Activated CD8-positive, alpha-beta memory T cell treated with anti-CD3 and anti-CD28 coated beads for 36 hours (primary cell): ENCODE measurements at places on chromosomes 5 and 9. TPM values are rescaled to one million over a fixed set of nuclear protein-coding genes. Genes with fewer than 3 reads are reported as not detected.

CREB3 gene
- 32.0 TPM for total RNA-seq

GRPEL2 gene
- total RNA-seq: 36.7 TPM

NR2F1-AS1 gene
- total RNA-seq: not detected

THBS4 gene
- total RNA-seq: 1.7 TPM

CCL21 gene
- total RNA-seq: not detected

MLANA gene
- total RNA-seq: not detected

ZNF454 gene
- total RNA-seq: not detected

SEMA6A gene
- total RNA-seq: not detected

PCDHB5 gene
- not detected for total RNA-seq

ACOT12 gene
- not detected for total RNA-seq

SLC46A2 gene
- not detected for total RNA-seq

NFIB gene
- total RNA-seq: not detected

CYLC2 gene
- total RNA-seq: not detected

ZFP2 gene
- 0.61 TPM for total RNA-seq

SLC6A19 gene
- total RNA-seq: not detected

TERT gene
- total RNA-seq: 2.9 TPM

GABRA1 gene
- not detected for total RNA-seq
